Esophagus mucosa (tissue), 1 donor: ENCODE measurements at places on chromosomes 12 and 14. TPM values are rescaled to one million over a fixed set of nuclear protein-coding genes. Genes with fewer than 3 reads are reported as not detected.

The HOXC12 gene
- total RNA-seq: not detected

DNA sequence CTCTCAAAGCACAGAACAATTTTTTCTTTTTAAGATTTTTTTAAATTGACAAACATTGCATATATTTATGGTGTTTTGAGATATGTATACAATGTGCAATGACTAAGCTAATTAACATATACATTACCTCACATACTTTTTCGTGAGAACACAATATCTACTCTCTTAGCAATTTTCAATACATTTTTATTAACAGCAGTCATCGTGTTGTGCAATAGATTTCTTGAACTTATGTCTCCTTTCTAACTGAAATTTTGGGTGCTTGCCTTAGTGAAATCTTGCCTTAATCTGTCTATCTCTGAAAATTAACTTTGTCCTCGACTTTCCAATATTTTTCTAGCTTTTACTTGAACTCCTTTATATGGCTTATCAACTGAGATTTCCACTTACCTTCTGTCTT is 6.8 kb downstream of the OR10A7 start:
- no peak for ATAC-seq

DNA sequence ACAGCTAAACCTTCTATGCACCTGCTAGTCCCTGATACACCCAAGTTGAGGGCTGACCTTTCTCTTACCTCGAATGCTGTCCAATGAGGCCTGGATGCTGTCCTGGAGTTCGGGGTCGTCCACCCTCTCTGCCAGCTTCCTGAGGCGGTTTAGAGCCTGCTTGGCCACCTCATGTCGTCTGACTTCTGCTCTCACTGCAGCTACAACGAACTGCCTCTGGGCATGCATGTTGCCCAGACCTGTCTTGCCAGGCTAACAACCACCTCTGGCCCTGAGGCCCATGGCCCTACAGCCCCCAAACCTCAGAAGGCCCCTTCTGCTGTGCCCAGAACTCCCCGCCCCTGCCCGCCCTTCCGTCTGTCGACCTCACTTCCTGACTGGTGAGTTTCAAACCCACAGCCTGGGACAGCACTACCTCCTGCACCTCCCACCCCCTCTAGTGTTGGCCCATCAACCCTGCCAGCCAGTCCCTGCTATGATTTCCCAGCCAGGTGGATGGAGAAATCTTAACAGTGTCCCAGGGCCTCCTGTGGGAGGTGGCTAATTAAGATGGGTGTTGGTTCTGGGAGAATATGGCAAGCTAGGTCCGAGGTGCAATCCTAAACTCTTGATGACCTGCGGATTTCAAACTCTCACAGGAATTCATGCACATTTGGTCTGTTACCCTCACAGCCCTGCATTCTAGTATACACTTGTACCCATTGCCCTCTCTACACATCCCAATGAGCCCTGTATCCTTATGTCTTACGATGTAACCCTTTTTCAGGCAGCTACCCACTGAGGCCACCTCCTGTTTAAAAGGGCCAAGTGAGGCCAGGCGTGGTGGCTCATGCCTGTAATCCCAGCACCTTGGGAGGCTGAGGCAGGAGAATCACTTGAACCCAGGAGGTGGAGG is 2.7 kb upstream of the TSPAN31 start:
- ATAC-seq: peak; percentile 12

- no peak for ATAC-seq
Measured at GRCh38 chr14:34912182-34912581, 37.0 kb upstream of the BAZ1A start.

- no peak for ATAC-seq
Measured at GRCh38 chr12:95213928-95214327, 3.3 kb downstream of the FGD6 start.
